ENCODE measurements at places on chromosomes 16 and 17.

DNA sequence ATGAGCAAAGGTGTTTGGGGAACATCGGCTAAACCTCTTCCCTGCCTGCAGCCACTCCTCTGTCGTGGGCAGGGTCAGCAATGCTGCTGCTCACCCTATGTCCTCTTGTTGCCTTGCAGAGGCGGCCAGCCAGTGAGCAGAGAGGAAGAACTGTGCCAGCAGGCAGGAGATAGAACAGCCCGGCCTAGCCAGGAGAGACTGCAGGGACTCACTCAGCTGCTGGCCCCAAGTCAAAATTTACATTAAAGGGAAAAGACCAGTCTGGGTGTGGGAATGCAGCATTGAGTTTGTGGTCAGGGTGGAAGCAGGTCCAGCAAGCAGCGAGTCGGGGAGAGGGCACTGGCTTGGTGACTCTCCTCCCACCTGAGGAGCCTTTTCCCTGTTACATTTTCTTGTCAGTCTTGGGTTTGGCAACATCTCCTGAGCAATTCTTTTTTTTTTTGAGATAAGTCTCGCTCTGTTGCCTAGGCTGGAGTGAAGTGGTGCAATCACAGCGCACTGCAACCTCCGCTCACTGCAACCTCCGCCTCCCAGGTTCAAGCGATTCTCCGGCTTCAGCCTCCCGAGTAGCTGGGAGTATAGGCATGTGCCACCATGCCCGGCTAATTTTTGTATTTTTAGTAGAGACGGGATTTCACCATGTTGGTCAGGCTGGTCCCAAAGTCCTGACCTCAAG lies 22.7 kb downstream of the LIG3 start:
- DNase-seq = no peak

GRCh38 chr16:13471036-13471435 lies 448.9 kb upstream of the ERCC4 start:
- no peak for DNase-seq

DNA sequence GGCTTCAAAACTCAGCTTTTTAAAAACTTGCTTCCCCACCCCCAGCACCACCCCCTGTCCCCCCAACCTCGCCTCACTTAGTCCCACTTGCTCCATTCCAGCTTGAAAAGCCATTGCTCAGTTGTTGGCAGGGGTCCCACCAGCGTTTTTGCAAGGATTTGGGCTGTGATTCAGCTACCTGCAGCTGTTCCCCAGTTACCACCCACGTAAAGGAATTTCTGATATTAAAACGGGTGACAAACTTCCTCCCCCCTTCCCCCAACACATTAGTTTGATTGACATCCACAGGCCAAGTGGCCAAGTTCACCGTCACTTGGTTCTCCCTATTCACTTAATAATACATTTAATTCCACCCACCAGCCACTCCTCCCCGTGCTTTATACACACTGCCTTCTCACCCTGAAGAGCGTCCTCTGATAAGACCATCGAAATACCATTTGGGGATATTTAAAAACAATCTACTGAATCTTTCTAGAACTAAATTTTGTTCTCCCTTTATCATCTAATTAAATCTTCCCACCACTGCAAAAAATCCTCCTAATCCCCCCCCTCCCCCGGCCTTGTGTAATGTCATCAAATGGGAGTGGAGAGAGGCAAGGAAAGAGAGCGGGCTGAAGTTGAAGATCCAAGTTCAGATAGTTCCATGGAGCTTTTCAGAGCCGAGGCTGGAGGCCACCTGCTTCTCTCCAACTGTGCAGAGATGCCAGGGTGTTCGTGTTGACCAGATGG lies 55.1 kb downstream of the SOX9 start:
- DNase-seq = no peak

DNA sequence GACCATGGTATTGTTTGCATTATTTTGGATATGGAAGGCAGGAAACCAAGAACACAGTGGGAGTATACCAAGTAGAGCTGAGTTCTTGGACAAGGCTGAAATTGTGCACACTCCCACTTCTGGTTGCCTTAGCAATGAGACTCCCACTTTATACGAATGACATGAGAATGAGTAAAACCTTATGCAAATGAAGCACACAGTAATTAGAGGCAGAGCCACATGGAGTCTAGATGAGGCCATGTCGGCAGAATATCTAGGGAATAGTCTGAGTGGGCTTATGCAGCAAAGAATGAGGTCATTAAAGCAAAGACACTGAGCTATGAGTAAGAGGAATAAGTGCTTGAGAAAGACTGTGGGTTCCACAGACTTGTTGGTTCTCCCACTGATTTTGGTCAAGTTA lies 178.7 kb downstream of the GRIN2A start:
- DNase-seq = no peak

- no peak for DNase-seq
Measured at GRCh38 chr16:3148256-3149192, 13.7 kb downstream of the ZNF213 start.

DNA sequence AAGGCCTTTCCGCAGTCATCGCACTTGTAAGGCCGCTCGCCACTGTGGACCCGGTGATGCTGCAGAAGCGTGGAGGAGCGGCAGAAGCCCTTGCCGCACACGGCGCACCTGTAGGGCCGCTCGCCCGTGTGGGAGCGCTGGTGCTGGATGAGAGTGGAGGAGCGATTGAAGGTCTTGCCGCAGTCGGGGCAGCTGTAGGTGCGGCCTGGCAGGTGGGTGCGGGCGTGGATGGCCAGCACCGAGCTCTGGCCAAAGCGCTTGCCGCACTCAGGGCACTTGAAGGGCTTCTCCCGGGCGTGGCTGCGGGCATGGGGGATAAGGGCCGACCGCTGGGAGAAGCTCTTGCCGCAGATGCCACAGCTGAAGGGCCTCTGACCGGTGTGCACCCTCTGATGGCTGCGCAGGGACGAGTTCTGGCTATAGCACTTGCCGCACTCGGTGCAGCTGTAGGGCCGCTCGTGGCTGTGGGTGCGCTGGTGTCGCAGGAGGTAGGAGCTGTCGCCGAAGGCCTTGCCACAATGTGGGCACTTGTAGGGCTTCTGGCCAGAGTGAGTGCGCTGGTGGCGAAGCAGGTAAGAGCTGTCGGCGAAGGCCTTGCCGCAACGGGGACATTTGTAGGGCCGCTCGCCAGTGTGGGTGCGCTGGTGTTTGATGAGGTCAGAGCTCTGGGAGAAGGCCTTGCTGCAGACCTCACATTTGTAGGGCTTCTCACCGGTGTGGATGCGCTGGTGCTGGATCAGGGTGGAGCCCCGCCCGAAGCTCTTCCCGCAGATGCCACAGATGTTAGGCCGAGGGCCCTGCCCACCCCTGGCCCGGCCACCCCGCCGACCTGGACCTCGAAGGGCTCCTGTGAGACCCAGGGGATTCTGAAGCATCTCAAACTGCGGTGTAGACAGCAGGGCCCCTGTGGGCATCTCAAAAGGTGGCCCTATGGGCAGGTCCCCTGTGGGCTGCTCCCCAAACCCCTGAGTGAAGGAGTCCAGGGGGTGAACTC lies 1.5 kb downstream of the ZNF768 start:
- no peak for DNase-seq

GRCh38 chr17:47757386-47757785 lies 24.4 kb downstream of the TBX21 start:
- DNase-seq = no peak

DNA sequence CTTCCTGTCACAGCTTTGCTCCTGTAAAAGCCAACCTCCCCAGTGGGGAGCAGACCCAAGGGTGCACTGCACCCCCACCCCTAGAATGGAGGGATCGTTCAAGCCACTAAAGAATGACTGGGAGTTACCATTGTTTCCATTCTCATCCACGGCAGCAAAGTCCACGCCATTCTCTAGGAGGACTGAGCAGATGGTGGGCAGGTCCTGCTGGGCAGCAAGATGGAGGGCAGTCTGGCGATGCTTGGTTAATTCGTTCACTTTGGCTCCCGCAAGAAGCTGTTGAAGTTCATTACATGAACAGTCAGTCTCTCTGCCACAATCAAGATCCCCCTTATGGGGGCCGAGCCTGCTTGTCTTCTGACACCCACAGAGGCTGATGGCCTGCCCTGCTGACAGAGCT lies 30.8 kb downstream of the CYB5D2 start:
- no peak for DNase-seq
